ENCODE measurements at places on chromosomes 2 and 18. TPM values are rescaled to one million over a fixed set of nuclear protein-coding genes. Genes with fewer than 3 reads are reported as not detected.

Gene UCN
- total RNA-seq = 4.6 TPM

Gene CPLX4
- total RNA-seq = not detected

Gene KCNK3
- 0.59 TPM for total RNA-seq

Gene SERPINB2
- total RNA-seq = 16.2 TPM

Gene ARHGAP25
- 7.8 TPM for total RNA-seq

Gene CXCR1
- total RNA-seq = not detected

Gene SULT1C4
- 19.8 TPM for total RNA-seq

Gene MYO1B
- total RNA-seq = 34.1 TPM

Gene ATG4B
- 64.2 TPM for total RNA-seq

Gene GKN2
- total RNA-seq = not detected

Gene TEKT4
- total RNA-seq = not detected

Gene NT5C1B
- not detected for total RNA-seq

Gene CIB4
- total RNA-seq = not detected

Gene DAW1
- not detected for total RNA-seq

Gene HNRNPA3
- 100.0 TPM for total RNA-seq

Gene GDF7
- under 0.01 TPM for total RNA-seq

Gene CFAP53
- 3.4 TPM for total RNA-seq

Gene TUBA4B
- total RNA-seq = 0.16 TPM

Gene IL36B
- total RNA-seq = not detected

Gene PPP1R1C
- not detected for total RNA-seq

Gene CXCR4
- 25.8 TPM for total RNA-seq

Gene PIGN
- 67.2 TPM for total RNA-seq

Gene MAPK4
- 0.64 TPM for total RNA-seq

Gene STPG4
- not detected for total RNA-seq

Gene APLF
- 14.5 TPM for total RNA-seq

Gene LIMS3
- total RNA-seq = 6.6 TPM

Gene DOCK10
- 13.8 TPM for total RNA-seq

Gene RPRM
- total RNA-seq = not detected

Gene GKN1
- not detected for total RNA-seq

Gene DCDC2C
- total RNA-seq = 0.33 TPM

Gene GAREM1
- total RNA-seq = 7.8 TPM

Gene DSG1
- not detected for total RNA-seq

Gene MGAT4A
- 41.1 TPM for total RNA-seq

Gene CYBRD1
- 396 TPM for total RNA-seq

Gene EFEMP1
- 445 TPM for total RNA-seq

Gene RBFA
- total RNA-seq = 35.2 TPM

Gene ABCG8
- not detected for total RNA-seq

Gene TUBA3E
- not detected for total RNA-seq

Gene TCF23
- not detected for total RNA-seq

Gene CLK1
- 350 TPM for total RNA-seq

Gene BOLL
- total RNA-seq = not detected

Gene CRYGC
- not detected for total RNA-seq

Gene HOXD12
- total RNA-seq = not detected

Gene COBLL1
- total RNA-seq = 43.6 TPM

Gene NAPG
- total RNA-seq = 24.6 TPM

Gene TLX2
- not detected for total RNA-seq

Gene HYCC2
- 16.4 TPM for total RNA-seq

Gene ASAP2
- total RNA-seq = 24.2 TPM

Data from breast epithelium (tissue), 4 donors.